ENCODE measurements at places on chromosomes 11 and 22.
A peak's percentile ranks its signal among the peaks of the same experiment; 100 is the strongest.

GRCh38 chr11:1306186-1307162, 3.0 kb downstream of the TOLLIP start:
- no peak for DNase-seq

DNA sequence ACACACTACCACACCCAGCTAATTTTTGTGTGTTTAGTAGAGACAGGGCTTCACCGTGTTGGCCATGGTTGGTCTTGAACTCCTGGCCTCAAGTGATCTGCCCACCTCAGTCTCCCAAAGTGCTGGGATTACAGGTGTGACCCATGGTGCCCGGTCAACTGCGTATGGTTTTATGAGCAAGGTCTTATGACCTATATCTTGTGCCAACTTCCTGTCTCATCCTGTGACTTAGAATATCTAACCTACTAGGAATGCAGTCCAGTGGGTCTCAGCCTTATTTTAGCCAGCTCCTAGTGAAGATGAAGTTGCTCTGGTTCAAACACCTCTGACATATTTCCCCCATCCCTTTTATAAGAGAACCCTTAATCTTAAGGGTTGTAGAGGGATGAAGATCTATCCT, 66.1 kb upstream of the OR5AN1 start:
- DNase-seq: no peak

GRCh38 chr22:23088199-23088604, 17.9 kb downstream of the GNAZ start:
- no peak for DNase-seq

DNA sequence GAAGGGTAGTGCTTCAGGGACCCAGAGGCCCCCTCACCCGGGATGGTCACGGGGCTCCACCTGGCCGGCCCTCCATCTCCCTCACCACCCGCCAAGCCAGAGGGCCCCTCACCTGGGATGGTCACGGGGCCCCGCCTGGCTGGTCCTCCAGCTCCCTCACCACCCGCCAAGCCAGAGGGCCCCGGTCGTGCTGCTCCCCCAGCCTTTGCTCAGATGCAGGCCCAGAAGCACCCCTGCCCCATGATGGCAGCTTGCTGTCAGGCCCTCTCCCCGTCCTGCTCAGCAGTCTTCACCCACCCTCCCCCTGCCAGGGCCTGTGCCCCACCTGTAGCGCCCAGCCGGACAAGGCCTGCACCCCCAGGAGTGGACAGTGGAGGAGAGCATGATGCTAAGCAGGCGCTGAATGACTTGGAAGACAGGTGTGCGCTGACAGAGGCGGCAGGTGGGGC, 7.3 kb downstream of the DENND6B start:
- DNase-seq: no peak

- DNase-seq: peak; percentile 65
Measured at GRCh38 chr11:57644748-57645688, 4.7 kb downstream of the YPEL4 start.

DNA sequence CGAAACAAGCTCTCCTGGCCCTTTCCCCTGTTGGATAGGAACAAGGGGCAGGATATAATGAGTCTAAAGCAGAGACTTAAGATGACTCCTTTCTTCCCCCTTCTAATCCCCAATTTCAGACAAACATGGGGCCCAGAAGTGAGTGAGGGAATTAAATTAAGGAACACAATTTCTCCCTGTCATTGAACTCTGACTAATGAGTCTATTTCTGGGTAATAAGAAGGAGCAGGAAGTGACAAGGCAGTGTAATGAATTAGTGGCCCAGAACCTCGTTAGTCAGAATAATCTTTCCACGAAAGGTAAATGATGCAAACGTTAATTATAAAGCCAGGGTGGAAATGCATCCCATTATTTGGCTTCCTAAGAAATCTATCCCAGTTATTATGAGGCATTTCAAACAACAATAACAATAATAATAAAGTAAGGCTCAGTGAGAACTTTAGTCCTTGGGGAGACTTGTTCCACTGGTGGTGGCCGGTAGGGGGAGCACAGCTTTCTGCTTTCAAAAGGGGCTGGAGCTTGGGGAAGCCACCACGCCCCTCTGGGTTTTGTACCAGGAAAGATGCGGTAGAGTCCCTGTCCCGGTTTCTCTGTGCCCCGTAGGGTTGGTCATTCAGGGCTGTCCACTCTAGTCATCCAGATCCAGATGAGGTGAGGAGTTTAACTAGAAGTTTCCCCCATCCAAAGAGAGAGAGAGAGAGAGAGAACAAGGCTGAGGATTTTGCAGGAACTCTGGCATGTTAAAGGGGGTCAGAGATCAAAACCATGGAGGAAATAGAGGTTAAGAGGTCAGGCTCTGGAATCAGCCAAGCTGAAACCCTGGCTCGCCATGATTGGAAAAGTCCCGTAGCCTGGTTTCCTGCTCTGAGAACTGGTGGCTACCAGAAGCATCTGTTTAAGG, 298.3 kb downstream of the NTM start:
- peak; percentile 58 for DNase-seq

- no peak for DNase-seq
Measured at GRCh38 chr11:104106136-104106754, 57.7 kb downstream of the PDGFD start.

- DNase-seq: no peak
Measured at GRCh38 chr22:42889304-42889703, 32.2 kb upstream of the ARFGAP3 start.

DNA sequence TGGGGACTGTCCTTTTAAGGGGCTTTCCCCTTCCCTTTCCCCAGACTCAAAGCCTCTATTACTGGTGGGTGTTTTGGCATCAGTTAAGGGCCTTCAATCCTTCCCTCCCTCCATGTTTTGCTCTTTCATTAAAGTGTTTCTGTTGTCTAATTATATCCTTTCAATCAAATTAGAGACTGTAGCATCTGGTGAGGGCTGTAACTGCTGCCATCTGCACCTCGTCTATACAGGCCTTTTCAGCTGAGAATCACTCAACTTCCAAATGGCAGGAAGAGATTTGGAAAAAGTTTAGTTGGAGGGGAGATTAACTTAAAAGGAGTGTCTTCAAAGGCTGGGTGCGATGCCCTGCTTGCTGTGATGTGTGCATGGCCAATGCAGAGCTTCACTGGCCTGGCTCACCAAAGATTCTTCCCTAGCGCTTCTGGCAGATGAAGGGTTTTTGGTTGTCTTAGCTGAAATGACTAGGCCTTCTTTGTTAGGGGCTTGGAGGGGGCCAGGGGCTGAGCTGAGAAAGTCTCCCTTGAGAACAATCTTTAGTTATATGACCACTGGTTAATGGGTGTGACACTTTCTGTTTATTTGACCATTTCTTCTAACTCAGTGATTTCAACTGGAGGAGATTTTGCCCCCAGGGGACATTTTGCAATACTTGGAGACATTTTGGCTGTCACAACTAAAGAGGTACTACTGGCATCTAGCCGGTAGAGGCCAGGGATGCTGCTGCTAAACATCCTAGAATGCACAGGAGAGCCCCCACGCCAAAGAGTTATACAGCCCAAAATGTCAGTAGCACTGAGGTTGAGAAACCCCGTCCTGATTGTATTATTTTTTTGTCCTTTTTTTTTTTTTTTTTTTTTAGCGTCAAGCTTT, 7.5 kb downstream of the KREMEN1 start:
- no peak for DNase-seq

- no peak for DNase-seq
Measured at GRCh38 chr11:113992459-113993110, 17.7 kb downstream of the HTR3A start.

DNA sequence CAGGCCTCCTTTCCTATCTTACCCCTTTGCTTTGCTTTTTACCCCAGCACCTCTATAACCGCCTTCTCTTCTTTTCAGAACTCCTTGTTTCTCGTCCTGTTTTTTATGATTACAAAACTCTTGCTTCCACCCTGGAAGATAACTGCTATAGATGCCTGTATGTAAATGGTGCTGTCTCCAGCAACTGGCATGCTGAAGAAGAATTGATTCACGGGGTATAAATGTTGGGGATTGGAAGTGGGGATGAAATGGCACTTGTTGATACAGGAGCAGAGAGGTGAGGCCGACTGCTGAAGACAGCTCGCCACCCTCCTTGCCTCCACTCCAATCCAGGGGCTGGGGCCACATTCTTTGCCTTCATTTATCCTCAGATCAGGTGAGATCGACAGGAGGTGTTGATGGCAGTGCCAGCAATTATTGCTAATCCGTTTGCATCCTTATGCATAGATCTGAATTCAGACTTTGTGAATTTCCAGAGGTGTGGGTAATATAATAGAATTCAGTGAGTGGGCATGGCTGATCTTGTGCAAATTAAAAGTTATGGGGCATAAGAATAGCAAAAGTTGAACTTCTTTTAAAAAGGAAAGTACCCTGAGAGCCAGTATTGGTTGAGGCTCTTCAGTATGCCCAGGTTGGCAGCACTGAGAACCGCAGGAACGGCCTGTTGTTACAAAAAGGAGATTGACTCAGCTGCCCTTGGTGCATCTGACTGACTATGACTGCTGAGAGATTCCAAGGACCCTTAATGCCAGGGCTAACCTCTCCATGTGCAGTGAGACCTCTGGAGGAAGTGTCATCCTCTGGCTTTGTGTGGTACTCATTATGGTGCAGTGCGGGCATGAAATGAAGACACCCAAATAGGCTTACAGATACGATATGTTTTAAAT, 5.3 kb downstream of the NEAT1 start:
- DNase-seq: peak; percentile 67

DNA sequence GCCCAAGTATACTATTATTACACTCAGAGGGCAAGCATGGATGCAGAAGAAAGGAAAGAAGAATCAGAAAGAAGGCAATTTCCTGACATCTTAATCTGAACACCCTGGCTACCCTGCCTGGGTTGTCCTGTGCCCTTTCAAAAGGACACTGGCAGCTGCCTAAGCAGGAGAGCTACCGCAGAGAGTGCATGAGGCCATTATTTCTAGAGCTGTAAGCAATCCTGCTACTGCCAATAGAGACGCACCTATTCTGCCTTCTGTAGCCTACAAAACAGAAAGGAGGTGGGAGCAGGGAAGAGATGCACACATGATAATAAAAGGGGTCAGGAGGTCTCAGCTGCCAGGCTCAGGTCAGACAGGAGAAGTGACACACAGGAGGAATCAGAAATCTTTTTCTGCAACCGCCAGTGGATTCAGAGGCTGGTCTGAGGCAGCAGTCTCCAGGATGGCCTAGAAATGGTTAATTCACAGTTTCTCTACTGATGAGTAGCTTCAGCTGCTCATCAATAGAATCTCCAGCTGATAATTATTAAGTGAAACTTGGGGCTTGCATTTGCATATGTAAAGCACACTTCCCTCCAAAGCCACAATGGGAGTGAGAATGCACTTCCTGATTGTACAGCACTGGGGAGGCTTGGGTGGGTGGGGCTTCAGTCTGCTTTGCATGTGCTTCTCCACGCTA, 253.9 kb downstream of the LARGE1 start:
- DNase-seq: no peak

DNA sequence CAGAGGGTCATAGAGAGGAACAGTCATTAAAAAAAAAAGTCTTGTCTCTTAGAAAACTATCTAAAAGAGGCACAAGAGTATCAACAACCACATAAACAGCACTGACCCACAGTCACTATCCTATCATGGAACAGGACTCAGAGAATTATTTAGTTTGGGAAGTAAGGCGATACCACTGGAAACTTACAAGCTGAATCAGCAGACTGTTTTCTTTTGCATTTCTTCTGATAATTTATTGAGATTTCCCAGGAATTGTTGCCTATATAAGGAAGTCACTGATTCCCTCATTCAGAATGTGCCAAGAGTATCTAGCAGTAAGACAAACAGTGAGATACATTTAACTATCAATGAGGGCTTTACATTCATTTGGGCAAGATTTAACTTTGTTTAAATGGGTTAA, 304.1 kb downstream of the GUCY1A2 start:
- no peak for DNase-seq

- DNase-seq: no peak
Measured at GRCh38 chr11:15875943-15876342, 480.4 kb downstream of the SOX6 start.

GRCh38 chr22:35177811-35178210, 79.5 kb upstream of the HMGXB4 start:
- no peak for DNase-seq

DNA sequence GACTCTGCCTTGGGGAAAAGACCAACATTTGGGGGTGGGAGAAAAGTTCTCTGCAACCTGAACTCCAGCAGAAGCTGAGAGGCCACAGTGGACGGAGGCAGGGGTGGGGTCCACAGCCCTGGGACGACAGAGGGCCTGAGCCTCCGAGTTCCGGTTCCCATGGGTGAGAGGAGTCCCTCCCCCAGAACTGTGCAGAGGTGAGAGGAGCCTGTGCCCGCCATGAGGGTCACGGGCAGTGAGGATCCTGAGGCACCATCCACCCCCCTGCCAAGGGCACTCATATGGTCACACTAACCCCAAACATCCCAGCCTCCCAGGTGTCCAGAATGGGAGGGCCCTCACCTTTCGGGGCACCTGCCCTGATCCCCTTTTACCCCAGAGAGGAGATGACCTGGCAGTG, 30.5 kb downstream of the KIAA0930 start:
- DNase-seq: no peak

DNA sequence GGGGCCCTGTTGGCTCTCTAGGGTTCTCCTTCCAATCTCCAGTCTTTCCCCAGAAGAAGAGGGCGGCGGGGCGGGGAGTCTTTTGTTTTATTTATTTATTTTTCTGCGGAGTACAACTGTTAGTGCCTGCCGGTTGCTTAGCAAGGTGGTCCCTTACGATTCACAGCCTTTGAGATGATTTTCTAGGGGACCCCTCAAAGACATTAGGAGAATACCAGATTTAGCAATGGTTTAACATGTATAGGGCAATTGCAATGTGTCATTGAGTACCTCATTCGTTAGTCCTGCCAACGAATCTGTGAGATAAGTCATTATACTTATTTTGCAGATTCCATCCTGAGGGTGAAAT, 307 bp upstream of the MRPL16 start:
- DNase-seq: no peak

- no peak for DNase-seq
Measured at GRCh38 chr11:114880442-114880841, 202.1 kb downstream of the NXPE2 start.

- DNase-seq: no peak
Measured at GRCh38 chr22:47750086-47750485, 987.6 kb downstream of the TBC1D22A start.

DNA sequence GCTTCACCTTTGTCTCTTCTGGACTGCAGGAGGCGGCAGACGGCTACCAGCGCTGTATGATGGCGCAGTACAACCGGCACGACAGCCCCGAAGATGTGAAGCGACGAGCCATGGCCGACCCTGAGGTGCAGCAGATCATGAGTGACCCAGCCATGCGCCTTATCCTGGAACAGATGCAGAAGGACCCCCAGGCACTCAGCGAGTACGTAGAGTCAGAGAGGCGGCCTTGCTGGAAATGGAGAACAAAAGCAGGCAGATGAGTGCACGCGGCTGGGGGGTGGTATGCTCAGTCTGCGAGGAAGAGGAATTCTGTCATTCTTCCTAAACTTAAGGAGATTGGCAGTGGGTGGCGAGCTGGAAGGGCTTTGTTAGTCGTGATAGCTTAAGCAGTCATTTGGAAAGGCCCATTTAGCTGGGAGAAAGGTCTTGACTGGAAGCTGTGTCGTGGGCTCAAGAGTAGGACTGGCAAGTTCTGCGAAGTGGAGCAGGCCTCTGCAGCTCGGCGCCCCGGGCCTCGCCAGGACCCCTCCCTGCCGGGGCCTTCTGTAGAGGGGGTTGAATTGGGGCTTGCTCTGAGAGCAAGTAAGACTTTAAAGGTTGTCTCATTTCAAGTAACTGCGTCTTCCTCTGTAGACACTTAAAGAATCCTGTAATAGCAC, 3.0 kb upstream of the FERMT3 start:
- no peak for DNase-seq
